ENCODE measurements at places on chromosomes 16 and 17.

DNA sequence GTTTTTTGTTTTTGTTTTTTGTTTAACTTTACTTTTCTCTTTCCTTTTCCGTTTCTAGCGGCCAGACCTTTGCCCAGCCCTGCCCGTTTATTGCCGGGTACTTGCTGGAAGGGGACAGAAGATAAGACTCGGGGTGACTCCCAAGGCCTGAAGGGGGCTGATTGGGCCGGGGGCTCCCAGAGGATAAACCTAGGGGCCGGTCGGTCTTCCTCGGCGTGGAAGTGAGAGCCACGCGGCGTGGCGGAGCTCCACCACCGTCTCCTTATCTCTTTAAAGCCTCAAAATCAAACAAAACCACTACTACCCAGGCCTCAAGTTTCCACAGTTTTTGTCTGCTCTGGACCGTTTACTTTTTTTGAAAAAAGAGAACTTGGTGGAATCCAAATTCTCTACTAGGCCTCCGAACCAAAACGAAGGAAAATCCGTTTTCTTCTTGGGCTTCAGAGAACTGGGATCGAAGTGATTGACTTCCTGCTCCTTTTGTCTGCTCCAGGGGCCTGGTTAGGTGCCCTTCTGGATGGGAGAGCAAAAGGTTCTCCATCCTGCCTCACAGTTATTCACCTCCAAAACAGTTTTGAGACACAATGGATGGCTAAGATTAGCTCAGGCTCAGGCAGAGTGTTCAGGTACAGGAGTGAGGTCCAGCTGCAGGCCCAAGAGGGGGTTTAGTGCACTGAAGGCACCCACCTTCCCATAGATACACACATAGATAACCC, 8.5 kb upstream of the HOXB9 start:
- no peak for DNase-seq

- no peak for DNase-seq
These were observed 2.3 kb upstream of the CHST6 start for GRCh38 chr16:75497558-75497957.

GRCh38 chr17:80292521-80292971, 31.9 kb downstream of the RNF213 start:
- DNase-seq, result no peak

GRCh38 chr16:87850009-87851006, 19.0 kb downstream of the SLC7A5 start:
- peak; percentile 76 for DNase-seq

DNA sequence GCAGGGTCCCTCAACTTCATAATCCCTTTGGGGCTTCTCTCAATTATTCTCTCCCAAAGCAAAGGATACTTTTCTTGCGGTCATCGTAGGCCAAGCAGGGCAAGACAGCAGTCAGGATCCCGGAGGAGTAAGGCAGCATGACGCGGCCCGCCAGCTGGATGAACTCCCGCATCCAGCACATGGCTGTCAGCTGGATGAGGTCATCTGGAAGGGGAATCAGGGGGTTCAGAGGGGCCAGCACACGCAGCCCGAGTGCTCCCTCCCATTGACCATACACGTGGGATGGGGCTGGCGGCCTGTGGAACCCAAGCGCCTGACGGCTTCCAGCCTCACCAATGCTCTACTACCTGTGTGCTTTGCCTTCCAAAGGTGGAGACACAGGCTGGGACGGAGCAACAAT, 19.2 kb downstream of the VAC14 start:
- no peak for DNase-seq

DNA sequence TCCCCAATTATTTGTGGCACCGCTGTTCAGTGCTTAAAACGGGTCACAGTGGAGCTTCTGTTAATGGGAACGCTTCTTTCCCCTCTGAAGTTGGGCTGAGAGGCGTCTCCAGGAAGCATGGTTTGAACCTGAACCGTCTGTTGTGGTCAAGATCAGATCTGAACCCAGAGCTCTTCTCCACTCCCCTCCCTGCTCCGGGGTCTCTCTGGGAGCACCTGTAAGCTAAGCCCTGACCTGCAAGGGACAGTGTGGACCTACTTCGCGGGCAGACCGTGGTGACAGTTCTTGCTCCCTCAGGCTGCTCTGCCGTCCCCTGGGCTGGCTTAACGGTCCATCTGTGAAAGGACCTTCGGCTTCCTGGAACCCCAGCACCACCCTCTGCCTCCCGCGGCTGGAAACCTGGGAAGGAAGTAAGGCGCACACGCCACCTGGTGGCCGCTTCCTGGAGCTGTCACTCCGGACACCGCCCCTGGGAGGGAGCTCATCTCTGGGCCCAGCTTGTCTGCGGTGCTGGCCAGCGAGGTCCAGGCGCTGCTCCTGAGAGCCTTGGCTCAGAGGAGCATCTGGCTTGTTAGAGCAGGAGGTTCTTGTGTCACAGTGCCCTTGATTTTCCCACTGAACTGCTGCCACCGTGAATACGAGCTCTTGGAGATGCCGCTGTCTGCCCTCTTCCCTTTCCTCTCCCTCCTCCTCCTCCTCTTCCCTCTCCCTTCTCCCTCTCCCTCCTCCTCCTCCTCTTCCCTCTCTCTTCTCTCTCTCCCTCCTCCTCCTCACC, 518.5 kb upstream of the EEF2KMT start:
- DNase-seq, result no peak

Measured in effector CD4-positive, alpha-beta T cell (primary cell).